Activated T-helper 1 cell treated with anti-CD3 and anti-CD28 coated beads, Interleukin-2, amount 50 U/mL, for 16 hours (primary cell): ENCODE measurements at places on chromosomes 2 and 18.

DNA sequence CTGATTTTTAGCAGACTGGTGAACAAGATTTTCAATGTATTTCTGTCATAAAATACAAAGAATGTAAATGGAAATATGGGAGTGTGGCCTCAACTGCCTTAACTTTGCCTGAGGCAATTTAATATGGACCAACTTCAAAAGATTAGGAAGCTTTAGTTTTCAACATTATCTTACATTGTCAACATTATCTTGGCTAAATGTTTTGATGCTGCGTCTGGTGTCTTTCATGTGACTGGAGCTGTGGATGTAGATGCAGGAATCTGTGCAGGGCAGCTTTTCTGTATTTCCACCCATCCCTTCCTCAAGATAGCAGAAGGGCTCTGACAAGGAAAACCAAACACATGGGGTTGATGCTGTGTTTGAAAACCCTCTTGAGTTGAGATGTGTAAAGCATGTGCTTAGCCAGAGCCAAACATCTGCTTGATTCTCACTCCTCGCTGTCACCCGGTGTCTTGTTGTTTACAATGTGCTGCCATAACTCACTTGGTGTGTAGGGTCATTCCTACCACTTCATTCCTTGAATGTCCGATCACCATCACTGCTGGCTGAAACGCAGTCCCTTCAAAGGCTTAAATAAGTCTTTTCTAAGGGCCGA, 33.0 kb downstream of the COPS8 start:
- DNase-seq, result no peak

GRCh38 chr2:145157741-145158591, 638.0 kb upstream of the ZEB2 start:
- DNase-seq, result no peak

GRCh38 chr2:240339411-240340360, 95.8 kb upstream of the GPC1 start:
- DNase-seq, result no peak

DNA sequence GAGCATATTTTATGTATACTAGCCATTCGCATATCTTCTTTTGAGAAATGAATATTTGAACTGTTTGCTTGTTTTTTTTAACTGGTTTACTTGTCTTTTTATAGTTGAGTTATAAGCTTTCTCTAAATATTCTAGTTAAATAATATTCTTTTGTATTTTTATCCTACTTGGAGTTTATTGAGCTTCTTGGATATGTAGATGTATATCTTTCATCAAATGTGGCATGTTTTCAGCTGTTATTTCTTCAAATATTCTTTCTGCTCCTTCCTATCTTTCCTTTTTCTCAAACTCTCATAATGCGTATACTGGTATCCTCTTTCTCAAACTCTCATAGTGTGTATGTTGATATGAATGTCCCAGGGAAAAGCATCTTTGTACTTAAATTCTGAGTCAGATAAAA, 100.3 kb upstream of the NCKAP5 start:
- DNase-seq, result no peak

- no peak for DNase-seq
Observed at GRCh38 chr2:225636558-225636957, 237.0 kb downstream of the NYAP2 start.

DNA sequence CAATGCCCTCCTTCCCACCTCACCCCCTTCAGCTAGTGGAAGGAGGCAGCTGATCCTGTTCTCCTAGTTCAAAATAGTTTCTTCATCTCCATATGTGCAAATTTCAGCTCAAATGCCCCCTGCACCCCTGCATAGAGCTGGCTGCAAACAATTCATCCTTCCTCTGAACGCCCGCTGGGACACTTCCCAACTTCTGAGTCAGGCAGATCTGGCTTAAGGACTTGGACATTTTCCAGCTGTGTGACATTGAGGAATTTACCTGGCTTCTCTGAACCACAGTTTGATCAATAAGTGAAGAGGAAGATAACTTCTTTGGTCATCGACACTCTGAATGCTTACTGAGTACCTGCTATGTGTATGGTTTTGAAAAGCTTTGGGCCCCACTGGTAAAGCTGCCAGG, 23.5 kb downstream of the PTGR3 start:
- no peak for DNase-seq

GRCh38 chr2:235511751-235512698, 18.2 kb downstream of the AGAP1 start:
- DNase-seq, result no peak

DNA sequence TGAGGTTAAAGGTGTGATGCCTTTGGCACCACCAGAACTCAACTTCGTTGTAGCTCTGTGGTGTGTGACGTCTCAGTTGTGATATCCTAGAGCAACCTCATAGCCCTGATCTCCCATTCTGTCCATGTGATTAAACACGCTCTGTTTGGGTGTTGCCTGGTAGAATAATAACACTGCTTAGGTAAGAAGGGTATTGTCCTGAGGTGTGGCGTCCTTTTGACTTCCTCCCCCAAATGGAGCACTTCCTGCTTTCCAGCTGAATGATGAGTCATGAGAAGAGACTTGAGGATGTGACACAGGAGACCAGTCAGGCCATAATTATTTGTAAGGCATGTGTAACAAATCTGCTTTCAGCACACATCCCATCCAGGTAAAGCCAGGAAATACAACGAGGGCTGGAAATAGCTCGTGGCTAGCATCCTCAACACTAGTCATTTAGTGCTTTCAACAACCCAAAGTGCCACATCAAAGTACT, 100.7 kb downstream of the RAPGEF4 start:
- DNase-seq, result no peak

DNA sequence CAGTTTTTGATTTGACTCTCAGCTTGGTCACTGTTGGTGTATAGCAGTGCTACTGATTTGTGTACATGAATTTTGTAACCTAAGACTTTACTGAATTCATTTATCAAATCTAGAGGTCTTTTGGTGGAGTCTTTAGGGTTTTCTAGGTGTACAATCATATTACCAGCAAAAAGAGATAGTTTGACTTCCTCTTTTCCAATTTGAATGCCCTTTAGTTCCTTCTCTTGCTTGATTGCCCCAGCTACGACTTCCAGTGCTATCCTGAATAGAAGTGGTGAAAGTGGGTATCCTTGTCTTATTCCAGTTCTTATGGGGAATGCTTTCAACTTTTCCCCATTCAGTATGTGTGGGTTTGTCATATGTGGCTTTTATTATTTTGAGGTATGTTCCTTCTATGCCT, 312.9 kb upstream of the REV1 start:
- no peak for DNase-seq
